ENCODE measurements at places on chromosomes 11 and 22. TPM values are rescaled to one million over a fixed set of nuclear protein-coding genes. Genes with fewer than 3 reads are reported as not detected.

The MMP27 gene
- not detected for polyA plus RNA-seq

The DEUP1 gene
- polyA plus RNA-seq: not detected

The TBX1 gene
- not detected for polyA plus RNA-seq

The ROBO4 gene
- polyA plus RNA-seq: not detected

The CCDC89 gene
- not detected for polyA plus RNA-seq

The OR4C3 gene
- polyA plus RNA-seq: not detected

The FAM118B gene
- 14.2 TPM for polyA plus RNA-seq

The OR5P2 gene
- not detected for polyA plus RNA-seq

The ZP1 gene
- 0.22 TPM for polyA plus RNA-seq

The BIK gene
- polyA plus RNA-seq: 7.2 TPM

The TENM4 gene
- polyA plus RNA-seq: not detected

The XKR3 gene
- not detected for polyA plus RNA-seq

The DCPS gene
- 59.6 TPM for polyA plus RNA-seq

The DAGLA gene
- not detected for polyA plus RNA-seq

The KCNC1 gene
- not detected for polyA plus RNA-seq

The EPS8L2 gene
- polyA plus RNA-seq: 22.9 TPM
